ENCODE measurements at places on chromosomes 2 and 18. TPM values are rescaled to one million over a fixed set of nuclear protein-coding genes. Genes with fewer than 3 reads are reported as not detected.

NDUFV2 gene
- total RNA-seq: 360 TPM

SERPINB3 gene
- total RNA-seq: not detected

ADRA2B gene
- total RNA-seq: 0.21 TPM

ADGRF3 gene
- 3.4 TPM for total RNA-seq

UGP2 gene
- total RNA-seq: 66.5 TPM

MRPL19 gene
- 70.6 TPM for total RNA-seq

DCDC2C gene
- not detected for total RNA-seq

All from activated CD4-positive, alpha-beta T cell treated with anti-CD3 and anti-CD28 coated beads, Interleukin-2, amount 10 ng/mL, durations not matched to agents 24 days and 14 days (primary cell).